ENCODE measurements at places on chromosomes 6 and 20.

DNA sequence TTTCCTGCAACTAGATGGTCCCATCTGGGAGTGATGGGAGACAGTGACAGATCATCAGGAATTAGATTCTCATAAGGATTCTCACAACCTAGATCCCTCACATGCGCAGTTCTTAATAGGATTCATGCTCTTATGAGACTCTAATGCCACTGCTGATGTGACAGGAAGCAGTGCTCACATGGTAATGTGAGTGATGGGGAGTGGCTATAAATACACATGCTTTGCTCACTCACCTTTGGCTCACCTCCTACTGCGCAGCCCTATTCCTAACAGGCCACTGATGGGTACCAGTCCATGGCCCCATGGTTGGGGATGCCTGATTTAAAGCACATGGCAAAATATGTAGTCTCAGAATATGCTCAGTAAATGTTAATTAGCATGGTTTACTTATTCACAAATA is 80.6 kb upstream of the MBOAT1 start:
- DNase-seq = no peak

- DNase-seq = no peak
Observed at GRCh38 chr6:72784581-72784980, 162.7 kb downstream of the KCNQ5 start.

GRCh38 chr20:36677422-36677771 is 31.4 kb upstream of the SLA2 start:
- DNase-seq = no peak

GRCh38 chr6:148423601-148424270 is 81.1 kb downstream of the SASH1 start:
- DNase-seq = no peak

- no peak for DNase-seq
Observed at GRCh38 chr6:153804755-153805330, 234.2 kb upstream of the OPRM1 start.

GRCh38 chr6:15672818-15673217 is 10.0 kb upstream of the DTNBP1 start:
- DNase-seq = no peak

DNA sequence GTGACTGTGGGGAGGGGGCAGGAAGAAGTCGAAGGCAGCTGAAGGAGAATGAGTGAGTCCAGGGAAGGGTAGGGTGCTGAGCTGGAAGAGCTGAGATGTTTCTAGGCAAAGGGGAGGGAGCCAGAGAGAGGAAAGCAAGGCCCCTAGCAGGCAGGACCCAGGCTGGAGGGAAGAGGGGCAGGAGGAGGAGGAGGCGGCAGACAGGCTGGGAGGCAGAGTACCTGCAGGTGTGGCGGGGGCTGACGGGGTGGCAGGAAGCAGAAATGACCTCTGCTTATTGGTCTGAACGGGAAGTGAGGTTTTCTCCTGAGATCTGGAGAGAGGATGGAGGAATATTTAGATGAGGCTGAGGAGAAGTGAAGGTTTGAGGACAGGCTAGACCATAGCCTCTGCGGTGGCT is 10.7 kb upstream of the EMILIN3 start:
- DNase-seq = no peak

DNA sequence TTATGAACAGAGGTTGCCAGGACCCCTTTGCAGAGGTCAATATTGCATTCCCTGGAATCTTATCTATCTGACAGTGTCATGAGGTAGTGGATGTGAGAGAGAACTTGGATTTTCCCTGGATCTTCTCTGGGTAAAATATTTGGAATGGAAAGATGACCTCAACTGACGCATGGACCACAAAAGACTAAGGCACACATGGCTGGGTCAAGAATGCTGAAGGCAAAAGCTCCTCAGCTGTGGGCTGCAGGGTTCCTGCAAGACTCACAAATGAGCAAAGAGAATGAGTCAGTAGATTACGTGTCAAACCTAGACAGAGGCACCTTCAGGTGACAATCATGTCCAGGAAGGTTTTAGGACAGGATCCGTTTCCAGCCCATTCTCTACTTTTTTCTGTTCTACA is 484.0 kb downstream of the C6orf118 start:
- no peak for DNase-seq

DNA sequence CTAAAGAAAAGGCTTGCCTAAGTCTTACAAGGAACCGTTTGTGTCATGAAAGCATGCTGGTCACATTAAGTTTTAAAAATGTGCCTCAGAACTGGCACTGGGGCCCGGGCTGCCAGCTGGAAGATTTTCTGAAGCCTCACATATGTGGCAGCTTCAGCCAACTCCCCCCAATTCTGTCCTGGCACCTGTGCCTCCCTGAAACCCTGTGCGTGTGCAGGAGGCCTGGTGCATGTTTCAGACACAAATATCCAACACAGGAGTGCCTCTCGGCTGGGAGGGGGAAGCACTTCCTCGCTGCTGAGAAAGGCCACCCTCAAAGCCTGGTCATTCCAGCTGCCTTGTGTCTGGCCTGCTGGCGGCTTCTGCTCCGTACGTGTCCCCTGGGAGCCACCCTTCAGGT is 188.5 kb upstream of the SNX9 start:
- DNase-seq = no peak

DNA sequence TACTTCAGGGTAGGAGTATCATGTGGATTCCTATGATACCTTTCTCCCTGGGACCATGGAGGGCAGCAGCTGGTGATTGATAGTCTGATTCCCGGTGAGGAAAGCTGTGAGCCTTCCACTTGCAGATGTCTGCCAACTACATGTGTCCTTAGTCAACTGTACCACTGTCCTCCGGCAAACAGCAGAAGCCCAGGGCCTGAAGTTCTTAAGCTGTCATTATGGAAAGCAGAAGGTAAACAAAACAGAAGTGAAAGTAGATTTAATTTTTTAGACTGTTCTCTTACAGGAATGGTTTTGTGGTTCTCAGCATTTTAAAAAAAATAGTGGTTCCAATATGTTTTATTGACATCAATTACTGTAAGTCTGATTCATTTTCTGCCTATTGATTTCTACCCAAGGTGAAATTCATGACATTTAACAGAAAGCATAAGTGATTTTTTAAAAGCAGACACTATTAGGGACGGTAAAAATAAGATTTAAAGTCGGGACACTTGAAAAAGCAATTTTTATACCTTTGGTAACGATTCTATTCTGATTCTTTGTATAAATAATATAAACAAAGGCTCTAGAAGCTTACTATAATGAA is 36.6 kb downstream of the PTPN1 start:
- DNase-seq = no peak

DNA sequence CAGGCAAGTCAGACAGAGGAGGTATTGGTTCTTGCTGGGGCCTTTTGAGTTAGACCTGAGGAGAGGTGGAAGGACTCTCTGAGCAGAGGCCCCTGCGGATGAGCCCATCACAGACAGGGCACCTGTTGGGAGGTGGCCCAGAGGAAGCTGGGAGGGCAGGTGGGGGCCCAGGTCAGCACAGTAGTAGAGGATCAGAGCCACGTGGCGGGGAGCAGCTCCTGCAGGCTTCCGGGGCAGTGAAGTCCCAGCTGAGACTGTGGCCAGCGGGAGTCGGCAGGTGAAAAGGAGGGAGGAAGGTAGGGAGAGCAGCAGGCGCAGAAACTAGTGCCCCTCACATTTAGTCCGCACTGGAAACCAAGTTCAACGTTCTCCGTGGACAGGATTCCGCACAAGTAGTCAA is 61.8 kb downstream of the RSPH3 start:
- no peak for DNase-seq

GRCh38 chr6:166952567-166953486 is 3.5 kb downstream of the RNASET2 start:
- DNase-seq = no peak

- DNase-seq = no peak
Observed at GRCh38 chr20:10307359-10307735, 88.7 kb downstream of the SNAP25 start.

- no peak for DNase-seq
Observed at GRCh38 chr6:5081955-5082354, 3.2 kb upstream of the PPP1R3G start.

DNA sequence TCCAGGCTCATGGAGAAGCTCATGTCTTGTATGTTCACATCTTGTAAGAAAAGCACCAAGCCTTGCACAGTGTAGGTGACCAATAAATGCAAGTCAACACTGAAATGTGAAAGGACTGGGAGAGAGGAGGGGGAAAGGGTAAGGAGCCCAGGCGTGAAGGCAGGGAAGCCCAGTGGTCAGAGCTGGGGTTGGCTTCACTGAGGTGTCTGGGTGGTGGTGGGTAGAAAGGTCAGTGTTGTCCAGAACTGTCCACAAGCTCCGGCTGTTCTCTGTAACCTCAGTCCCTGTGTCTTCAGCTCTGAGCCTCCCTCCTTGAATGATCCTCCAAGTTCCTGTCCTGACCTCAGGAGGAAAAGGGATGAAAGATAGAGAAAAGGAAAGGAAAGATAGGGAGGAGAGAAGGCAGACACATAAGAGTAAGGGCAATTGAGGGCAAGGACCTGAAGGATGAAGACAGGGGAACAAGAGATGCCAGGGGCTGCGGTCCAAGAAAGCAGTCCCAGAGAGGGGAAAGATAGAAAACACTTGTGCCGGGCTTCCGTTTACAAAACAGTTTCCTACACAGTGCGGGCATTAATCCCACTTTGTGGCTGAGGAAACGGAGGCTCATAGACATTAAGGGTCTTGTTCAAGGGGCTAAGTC is 2.4 kb upstream of the TNXB start:
- DNase-seq = no peak

- no peak for DNase-seq
Observed at GRCh38 chr20:37977338-37977737, 55.9 kb downstream of the TTI1 start.
